ENCODE measurements at places on chromosomes 2 and 18.

- H3K27ac ChIP-seq = no peak overlapping the region
- no peak for DNase-seq
- no peak overlapping the region for H3K4me3 ChIP-seq
These were observed 31.7 kb downstream of the ONECUT2 start for GRCh38 chr18:57466745-57467409.

DNA sequence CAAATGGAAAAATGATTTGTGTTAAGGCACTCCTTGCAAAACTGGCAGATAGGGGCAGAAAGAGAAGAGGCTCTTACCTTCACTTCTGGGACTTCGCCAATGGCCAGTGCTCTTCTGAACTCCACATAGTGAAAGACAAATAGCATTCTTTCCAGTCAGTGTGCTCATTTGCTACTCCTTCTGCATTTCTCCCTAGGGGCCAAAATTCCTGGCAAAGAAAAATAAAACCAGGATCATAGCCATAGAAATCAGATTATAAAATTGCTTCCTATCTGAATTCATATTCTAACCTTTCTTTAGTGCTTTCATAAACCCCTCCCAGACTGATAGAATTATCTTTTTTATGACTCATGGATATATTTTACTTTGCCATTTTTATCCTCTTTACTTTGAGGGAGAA is 56.9 kb upstream of the PELI1 start:
- H3K36me3 ChIP-seq = peaks cover 2% of the 10 kb centered on the region
- no peak for DNase-seq
- H3K4me3 ChIP-seq = no peak overlapping the region
- no peak overlapping the region for H3K27ac ChIP-seq

- DNase-seq = no peak
- H3K4me3 ChIP-seq = peak overlapping the region; percentile 84
- peaks cover 8% of the 10 kb centered on the region for H3K36me3 ChIP-seq
- H3K27ac ChIP-seq = peak overlapping the region; percentile 85
These were observed 667 bp downstream of the GFPT1 start for GRCh38 chr2:69386360-69386759.

DNA sequence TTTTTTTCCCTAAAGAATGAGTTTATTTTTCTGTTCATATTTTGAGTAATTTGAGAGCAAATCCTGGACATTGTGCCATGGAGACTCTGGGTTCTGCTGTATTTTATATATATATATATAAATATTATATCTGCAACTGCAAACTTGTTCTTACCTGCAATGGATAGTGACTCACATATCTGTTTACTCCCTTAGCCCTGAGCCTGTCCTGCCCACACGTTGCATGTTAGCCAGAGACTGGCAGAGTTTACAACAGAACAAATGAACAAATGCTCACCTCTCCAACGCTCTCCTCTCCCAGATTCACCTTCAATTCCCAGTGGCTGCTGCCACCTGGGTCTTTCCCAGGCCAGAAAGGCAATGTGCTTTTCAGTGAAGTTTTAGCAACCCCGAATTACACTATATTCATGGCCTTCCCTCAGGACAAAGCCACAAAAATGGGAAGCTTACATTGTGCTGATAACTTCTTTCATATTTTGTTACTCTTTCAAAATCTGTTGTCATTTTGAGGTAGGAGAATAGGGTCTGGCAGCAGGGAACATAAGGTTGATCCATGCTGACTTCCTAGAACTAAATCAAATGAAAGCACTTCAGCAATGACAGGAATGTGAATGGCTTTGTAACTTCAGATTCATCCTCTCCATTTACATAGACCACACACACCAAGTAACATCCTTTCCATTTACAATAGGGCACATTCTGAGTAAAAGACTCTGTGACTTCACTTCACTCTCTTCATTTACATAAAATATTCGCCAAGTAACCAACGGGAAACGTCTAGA is 105.4 kb upstream of the FAM110C start:
- no peaks in the 10 kb centered on the region for H3K36me3 ChIP-seq
- no peak overlapping the region for H3K27ac ChIP-seq
- H3K4me1 ChIP-seq = peaks cover 4% of the 10 kb centered on the region
- no peak overlapping the region for H3K4me3 ChIP-seq
- no peak for DNase-seq
- H3K27me3 ChIP-seq = peaks cover 9% of the 10 kb centered on the region

GRCh38 chr2:233117351-233117750 is 57.2 kb downstream of the INPP5D start:
- H3K4me3 ChIP-seq = no peak overlapping the region
- H3K36me3 ChIP-seq = peaks cover 49% of the 10 kb centered on the region
- no peaks in the 10 kb centered on the region for H3K27me3 ChIP-seq

DNA sequence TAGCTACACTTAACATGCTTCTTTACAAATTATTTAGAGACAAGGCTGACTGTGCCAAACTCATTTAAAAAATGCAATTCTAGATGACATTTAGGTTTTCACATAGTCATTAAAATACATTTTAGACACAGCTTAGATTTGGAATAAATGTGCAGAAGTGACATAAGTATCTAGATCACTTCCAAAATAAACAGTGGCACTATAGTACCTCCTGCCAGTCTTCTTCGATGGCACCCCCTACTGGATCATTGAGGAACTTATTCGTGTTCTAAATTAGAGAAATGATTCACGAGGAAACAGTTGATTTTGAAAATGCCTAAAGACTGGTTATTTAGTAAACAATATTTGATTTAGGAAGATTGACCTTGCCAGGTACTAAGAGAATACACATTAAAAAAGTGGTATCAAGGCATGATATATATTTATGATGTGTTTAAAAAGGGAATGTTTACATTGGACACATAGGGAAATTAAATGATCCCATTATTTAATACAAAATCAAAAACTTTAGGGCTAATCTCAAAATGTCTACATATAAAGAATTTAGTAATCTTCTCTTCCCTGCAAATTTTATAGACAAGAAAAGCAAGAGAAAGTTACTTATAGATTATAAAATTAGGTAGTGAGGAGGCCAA is 323.9 kb downstream of the XIRP2 start:
- no peak overlapping the region for H3K4me3 ChIP-seq
- no peaks in the 10 kb centered on the region for H3K36me3 ChIP-seq
- H3K27ac ChIP-seq = no peak overlapping the region
- no peak for DNase-seq

DNA sequence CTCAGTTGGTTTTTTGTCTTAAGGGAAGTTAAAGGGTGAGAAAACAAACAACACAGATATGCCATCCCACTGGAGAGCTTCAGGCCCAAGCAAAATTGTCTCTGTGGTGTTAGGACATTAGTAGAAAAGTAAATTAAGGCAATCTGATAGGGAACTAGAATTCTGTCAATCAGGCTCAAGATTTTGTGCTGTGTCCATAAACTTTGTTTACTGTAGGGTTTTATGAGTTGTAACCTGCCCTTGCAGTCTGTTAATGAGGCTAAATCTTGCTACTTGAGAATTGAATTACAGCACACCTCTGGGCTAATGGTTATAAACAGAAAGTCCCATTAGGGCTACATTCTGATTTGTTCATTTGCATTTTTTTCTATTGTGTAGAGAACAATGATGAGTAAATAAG is 78.0 kb upstream of the OTX1 start:
- H3K27me3 ChIP-seq = no peaks in the 10 kb centered on the region

DNA sequence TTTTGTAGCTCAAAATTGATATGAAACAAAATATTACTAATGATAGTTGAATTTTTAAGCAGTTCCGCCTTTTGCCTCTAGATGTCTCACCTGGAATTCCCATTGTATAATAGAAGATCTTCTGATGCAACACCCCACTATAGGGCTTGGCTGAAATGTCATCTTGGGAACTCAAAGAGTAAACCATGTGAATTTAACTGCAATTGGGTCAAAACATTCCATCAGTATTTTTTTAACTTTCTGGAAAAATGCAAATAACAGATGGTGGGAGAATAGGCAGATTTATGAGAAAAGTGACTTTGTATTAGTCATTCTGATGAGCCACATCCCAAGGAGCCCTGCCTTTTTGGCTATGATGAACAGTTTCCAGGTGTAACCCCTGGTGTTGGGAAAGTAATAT is 489.9 kb downstream of the NYAP2 start:
- peaks cover 2% of the 10 kb centered on the region for H3K4me1 ChIP-seq
- H3K4me3 ChIP-seq = no peak overlapping the region
- DNase-seq = no peak
- no peaks in the 10 kb centered on the region for H3K36me3 ChIP-seq

GRCh38 chr18:14768241-14768640 is 20.3 kb downstream of the ANKRD30B start:
- no peaks in the 10 kb centered on the region for H3K36me3 ChIP-seq
- DNase-seq = no peak
- H3K4me1 ChIP-seq = peaks cover 14% of the 10 kb centered on the region
- no peak overlapping the region for H3K27ac ChIP-seq

DNA sequence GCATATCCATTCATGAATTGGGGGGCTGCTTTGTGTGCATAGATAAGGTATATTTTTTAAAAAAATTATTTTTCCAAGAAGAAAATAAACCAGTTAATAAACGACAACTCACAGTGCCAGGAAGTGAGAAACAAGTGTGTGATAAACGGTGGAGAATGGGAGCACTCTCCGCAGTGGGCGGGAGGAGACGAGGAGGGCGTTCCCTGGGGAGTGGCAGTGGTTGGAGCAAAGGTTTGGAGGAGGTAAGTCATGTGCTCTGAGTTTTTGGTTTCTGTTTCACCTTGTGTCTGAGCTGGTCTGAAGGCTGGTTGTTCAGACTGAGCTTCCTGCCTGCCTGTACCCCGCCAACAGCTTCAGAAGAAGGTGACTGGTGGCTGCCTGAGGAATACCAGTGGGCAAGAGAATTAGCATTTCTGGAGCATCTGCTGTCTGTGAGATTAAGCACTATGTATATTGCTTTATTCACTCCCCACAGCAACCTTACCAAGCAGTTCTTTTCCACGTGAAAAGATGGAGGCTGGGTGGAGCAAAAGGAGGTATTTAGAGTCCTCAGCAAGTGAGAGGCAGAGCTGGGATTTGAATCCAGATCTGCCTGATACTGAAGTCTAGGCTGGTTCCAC is 27.0 kb upstream of the CASP8 start:
- DNase-seq = peak; percentile 87
- peaks cover 45% of the 10 kb centered on the region for H3K36me3 ChIP-seq
- peak overlapping the region; percentile 98 for H3K27ac ChIP-seq

DNA sequence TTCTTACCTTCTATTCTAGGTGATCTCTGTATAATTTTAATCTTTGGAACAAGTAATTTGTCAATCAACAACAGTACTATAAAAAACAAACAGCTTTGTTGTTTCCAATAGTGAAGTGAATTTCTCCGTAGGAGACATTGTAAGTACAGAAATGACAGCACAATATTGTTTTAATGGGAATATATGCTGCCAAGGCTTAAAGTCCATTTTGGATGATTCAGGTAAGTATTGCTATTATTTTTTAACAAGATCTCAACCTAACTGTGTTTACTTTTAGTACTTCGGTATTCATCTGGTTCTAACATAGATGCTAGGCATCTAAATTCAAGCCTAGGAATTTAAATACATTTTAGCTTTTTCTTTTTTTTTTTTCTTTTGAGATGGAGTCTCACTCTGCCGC is 105.8 kb downstream of the MEP1B start:
- no peak overlapping the region for H3K27ac ChIP-seq
- no peaks in the 10 kb centered on the region for H3K36me3 ChIP-seq
- H3K4me3 ChIP-seq = no peak overlapping the region
- H3K4me1 ChIP-seq = no peaks in the 10 kb centered on the region
- DNase-seq = no peak
- H3K27me3 ChIP-seq = peaks cover 22% of the 10 kb centered on the region

DNA sequence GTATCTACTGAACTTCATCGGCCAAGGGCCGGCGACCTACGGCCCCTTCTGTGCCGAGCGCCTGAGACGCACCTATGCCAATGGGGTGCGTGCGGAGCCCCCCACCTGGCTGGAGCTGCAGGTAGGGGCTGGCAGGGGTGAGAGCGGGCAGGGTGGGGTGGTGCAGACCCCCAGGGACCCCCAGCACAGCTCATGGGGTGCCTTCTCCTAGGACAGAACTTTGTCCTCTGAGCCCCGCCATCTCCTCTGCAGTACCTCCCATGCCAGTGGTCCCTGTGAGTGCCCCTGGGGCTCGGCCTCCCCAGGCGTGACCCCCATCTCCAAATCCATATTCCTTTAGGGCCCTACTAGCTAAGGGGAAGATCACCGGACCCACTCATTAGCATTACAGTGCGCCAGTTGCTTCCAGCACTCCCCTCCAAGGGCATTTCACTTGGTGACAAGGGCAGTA is 23.9 kb upstream of the GPR17 start:
- no peak overlapping the region for H3K4me3 ChIP-seq
- H3K36me3 ChIP-seq = no peaks in the 10 kb centered on the region
- no peak for DNase-seq
- no peaks in the 10 kb centered on the region for H3K27me3 ChIP-seq

- no peak overlapping the region for H3K27ac ChIP-seq
- peaks cover 9% of the 10 kb centered on the region for H3K4me1 ChIP-seq
- no peak for DNase-seq
- H3K36me3 ChIP-seq = no peaks in the 10 kb centered on the region
- H3K27me3 ChIP-seq = no peaks in the 10 kb centered on the region
These were observed 4.1 kb downstream of the KLHL30 start for GRCh38 chr2:238142382-238143205.

DNA sequence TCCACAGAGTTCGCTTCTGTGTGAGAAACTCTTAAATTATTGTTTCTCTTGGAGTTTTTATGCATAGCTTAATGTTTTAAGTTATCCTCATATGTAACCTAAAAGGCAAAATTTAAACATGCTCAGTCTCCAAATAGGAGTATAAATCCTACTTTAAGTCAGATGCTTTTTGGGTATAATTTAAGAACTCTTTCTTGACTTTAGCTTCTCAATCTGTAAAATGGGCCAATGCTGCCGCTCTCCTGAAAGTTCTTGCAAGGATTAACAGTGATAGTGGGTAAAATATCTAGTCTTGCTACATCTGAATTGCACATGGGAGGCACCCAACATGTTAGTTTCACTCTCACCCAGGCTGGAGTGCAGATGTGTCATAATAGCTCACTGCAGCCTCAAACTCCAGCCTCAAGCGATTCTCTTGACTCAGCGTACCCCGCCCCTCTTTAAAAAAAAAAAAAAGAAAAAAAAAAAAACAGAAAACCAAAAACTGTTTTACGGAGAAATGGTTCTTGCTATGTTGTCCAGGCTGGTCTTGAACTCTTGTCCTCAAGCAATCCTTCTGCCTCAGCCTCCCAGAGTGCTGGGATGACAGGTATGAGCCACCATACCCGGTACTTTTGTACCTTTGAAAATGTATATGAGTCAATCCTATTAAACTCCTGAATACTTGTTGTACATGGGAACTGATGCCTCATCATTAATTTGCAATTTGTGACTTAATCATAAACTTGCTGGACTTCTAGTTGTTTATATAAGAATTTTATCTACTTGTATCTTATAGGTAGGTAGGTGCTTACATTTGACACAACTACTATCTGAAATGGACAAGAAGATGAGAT is 1.8 kb downstream of the FBXO48 start:
- peaks cover 47% of the 10 kb centered on the region for H3K4me1 ChIP-seq
- peak overlapping the region; percentile 95 for H3K4me3 ChIP-seq
- H3K27ac ChIP-seq = peak overlapping the region; percentile 98
- H3K36me3 ChIP-seq = peaks cover 10% of the 10 kb centered on the region
- no peak for DNase-seq
- H3K27me3 ChIP-seq = no peaks in the 10 kb centered on the region
